Tibial artery (tissue), 4 donors: ENCODE measurements at places on chromosomes 1 and 21.

DNA sequence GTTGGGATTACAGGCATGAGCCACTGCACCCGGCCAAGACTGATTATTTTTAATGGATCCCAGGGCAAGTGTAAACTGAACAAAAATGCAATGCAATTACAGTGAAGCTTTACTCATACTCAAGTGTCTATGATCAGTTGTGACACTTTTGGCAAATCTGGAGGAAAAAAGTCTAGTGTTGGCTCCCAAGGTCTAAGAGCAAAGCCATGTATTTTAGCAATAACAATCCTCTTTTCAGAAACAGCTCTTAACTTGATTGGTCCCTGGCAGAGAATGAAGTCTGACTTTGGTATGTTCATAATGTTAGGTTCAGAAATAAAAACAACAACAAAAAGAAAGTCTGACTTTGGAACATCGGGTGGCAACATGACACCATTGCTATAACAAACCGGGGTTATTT lies 40.2 kb upstream of the C1orf53 start:
- no peaks in the 10 kb centered on the region for H3K4me1 ChIP-seq
- no peak for DNase-seq
- H3K27me3 ChIP-seq, result no peaks in the 10 kb centered on the region
- H3K4me3 ChIP-seq, result no peak overlapping the region

GRCh38 chr1:153541641-153542590 lies 1.2 kb upstream of the S100A5 start:
- peak; percentile 18 for DNase-seq
- H3K27me3 ChIP-seq, result no peaks in the 10 kb centered on the region
- H3K4me1 ChIP-seq, result peaks cover 59% of the 10 kb centered on the region
- no peaks in the 10 kb centered on the region for H3K36me3 ChIP-seq
- H3K27ac ChIP-seq, result peak overlapping the region; percentile 78

GRCh38 chr21:26115899-26116298 lies 54.7 kb downstream of the APP start:
- no peaks in the 10 kb centered on the region for H3K36me3 ChIP-seq
- H3K4me1 ChIP-seq, result peaks cover 7% of the 10 kb centered on the region
- H3K27ac ChIP-seq, result no peak overlapping the region
- H3K4me3 ChIP-seq, result no peak overlapping the region

- H3K4me3 ChIP-seq, result no peak overlapping the region
- H3K27me3 ChIP-seq, result peaks cover 32% of the 10 kb centered on the region
- no peaks in the 10 kb centered on the region for H3K4me1 ChIP-seq
- H3K36me3 ChIP-seq, result no peaks in the 10 kb centered on the region
- no peak overlapping the region for H3K27ac ChIP-seq
Measured at GRCh38 chr1:3993619-3994375, 93.7 kb upstream of the C1orf174 start.

GRCh38 chr1:233603478-233603877 lies 10.4 kb upstream of the KCNK1 start:
- no peak overlapping the region for H3K27ac ChIP-seq
- no peak overlapping the region for H3K4me3 ChIP-seq
- no peaks in the 10 kb centered on the region for H3K36me3 ChIP-seq
- H3K4me1 ChIP-seq, result no peaks in the 10 kb centered on the region
- DNase-seq, result no peak

DNA sequence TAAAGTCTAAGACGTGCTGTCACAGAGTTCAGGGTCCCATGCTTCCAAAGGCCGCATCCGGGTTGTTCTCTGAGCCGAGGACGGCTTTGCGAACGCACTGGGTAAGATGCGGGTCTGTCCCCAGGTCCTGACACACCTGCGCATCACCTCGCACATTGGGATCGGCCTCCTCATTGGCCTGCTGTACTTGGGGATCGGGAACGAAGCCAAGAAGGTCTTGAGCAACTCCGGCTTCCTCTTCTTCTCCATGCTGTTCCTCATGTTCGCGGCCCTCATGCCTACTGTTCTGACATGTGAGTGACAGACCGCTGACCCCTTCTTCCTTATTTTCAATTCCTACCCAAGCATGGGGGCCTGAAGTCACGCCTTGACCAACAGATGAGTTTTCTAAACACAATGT lies 25.3 kb downstream of the TFF3 start:
- no peaks in the 10 kb centered on the region for H3K27me3 ChIP-seq
- H3K4me1 ChIP-seq, result no peaks in the 10 kb centered on the region
- H3K36me3 ChIP-seq, result peaks cover 58% of the 10 kb centered on the region
- peak; percentile 67 for DNase-seq
- H3K4me3 ChIP-seq, result no peak overlapping the region

DNA sequence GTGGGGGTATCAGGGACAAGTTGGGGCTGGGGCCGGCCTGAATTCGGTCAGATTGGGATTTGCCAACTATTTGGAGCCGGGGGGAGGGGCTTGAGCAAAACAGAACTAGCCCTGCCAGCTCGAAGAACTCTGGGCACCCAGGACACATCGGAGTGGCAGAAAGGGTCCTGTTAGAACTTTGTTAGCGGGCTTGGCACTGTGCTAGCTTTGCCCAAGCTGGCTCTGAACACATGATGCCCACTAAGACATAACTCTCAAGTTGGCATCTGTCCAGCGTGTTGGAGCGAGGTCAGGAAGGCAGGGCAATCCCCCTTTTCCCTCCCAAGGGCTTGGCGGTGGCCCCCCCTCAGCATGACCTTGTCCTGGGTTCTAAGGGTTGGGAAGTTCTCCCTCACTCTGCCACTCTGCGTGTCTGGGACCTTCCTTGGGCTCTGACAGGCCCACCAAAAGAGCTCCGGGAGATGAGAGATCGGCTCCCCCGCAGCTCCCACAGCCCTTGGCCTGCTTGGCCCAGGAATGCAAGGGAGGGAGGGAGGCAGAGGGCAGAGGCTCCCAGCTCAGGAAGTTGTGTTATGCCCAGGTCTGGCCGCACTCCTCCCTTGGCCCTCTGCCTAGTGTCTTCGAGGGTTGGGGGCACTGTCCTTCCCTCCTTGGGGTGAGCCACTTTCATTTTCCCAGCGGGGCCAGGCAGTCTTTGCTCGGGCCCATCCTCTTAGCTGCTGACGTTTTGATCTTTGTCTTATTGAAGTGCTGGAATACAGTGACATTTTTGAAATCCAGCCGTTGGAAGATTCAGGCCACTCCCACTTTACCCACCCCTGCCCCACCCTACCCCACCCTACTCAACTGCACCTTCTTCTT lies 1.2 kb downstream of the LMNA start:
- H3K27ac ChIP-seq, result peak overlapping the region; percentile 99
- peaks cover 37% of the 10 kb centered on the region for H3K4me1 ChIP-seq
- H3K27me3 ChIP-seq, result no peaks in the 10 kb centered on the region

GRCh38 chr1:228081578-228082213 lies 812 bp upstream of the ARF1 start:
- no peaks in the 10 kb centered on the region for H3K27me3 ChIP-seq
- peaks cover 3% of the 10 kb centered on the region for H3K36me3 ChIP-seq

DNA sequence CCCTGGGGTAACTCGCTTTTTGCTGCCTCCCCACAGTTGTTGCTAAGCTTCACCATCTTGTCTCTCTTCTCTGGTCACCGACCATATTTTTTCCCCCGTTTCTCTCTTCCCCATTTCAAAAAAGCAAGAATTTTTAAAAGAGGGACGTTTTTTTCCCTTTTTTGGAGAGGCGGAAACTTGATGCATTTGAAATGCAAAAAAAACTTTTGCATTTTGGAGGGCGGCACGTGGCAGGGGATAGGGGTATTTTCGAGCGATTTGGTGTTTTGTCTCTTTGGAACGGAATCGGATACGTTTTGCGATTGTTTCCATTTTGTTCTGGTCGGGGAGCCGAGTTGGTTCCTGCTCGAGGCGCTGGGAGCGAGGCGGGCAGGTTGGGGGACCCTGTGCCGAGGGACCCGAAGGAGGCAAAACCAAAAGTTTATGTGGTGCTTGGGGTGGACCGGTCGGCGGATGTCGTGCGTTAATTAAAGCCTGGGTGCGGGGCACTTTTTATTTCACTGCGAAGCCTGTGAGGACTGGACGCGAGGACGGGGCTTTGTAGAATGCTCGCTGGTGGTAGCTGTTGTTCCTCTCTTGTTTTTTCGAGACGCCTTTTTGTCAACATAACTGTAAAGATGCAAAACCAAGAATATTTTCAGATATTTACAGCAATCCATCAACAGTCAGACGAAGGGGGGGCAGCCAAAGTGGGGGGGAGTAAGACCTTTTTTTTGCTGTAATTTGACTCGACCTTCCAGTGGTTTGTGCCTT lies 884 bp downstream of the H3-3A start:
- DNase-seq, result peak; percentile 78
- H3K4me1 ChIP-seq, result peaks cover 22% of the 10 kb centered on the region
- no peaks in the 10 kb centered on the region for H3K27me3 ChIP-seq
- H3K27ac ChIP-seq, result peak overlapping the region; percentile 96
- peak overlapping the region; percentile 81 for H3K4me3 ChIP-seq

DNA sequence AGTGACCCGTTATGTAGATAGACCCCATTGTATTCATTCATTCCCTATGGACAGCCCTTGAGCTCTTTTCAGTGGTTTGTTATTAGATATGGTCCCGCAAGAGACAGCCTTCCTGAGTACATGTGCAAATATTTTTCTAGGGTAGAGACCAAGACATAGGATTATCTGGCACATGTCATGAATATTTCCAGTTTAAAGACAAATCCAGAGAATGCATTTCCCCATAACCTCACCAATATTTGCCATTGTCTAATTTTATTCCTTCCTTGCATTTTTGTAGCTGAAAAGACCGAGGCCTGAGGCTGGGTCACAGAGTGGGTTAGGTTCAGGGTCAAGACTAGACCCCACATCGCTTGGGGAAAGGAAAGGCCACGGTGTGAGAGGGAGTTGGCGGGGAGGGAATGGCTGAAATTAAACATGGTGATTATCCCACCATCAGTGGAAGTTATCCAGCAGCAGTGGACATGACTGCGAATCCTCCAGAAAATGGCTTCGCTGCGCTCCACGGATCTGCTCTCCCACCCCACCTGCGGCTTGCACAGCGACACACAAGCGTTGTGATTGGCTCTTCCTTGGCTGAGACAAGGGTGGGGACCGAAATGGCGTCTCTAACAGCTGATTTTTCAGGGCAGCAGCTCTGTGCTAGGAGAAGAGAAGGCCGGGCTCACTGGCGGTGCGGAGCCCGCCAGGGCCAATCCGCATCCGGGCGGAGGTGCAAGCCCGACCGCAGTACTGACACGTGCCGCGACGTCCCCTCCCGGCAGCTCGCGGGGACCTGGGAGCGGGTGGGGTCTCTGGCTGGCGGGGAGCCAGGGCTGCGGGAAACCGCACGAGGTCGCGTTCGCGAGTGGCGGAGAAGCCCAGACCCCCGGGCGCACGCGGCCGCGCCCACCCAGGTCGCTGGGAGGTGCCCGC lies 16.1 kb upstream of the STMN1 start:
- DNase-seq, result no peak
- H3K4me3 ChIP-seq, result peak overlapping the region; percentile 50
- peaks cover 6% of the 10 kb centered on the region for H3K27me3 ChIP-seq
- no peaks in the 10 kb centered on the region for H3K36me3 ChIP-seq
- H3K4me1 ChIP-seq, result peaks cover 16% of the 10 kb centered on the region

DNA sequence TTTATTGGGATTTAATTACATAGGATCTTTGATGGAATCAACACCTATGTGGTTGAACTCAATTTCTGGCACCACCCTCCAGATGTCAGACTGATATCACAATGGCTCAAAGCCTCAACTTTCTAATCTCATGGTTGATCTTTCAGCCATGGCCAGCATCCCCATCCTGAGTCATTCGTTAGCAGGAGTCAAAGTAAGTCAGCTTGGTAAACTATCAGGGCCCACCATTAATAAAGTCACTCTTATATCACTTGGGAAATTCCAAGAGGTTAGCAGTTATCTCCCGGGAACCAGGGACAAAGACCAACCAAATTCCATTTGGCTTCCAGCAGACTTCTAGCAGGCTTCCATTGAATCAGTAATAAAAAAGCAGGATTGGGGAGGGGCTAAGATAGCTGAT lies 50.7 kb upstream of the TNFSF4 start:
- H3K36me3 ChIP-seq, result no peaks in the 10 kb centered on the region
- no peak overlapping the region for H3K4me3 ChIP-seq
- H3K27me3 ChIP-seq, result no peaks in the 10 kb centered on the region
- no peak for DNase-seq
- no peaks in the 10 kb centered on the region for H3K4me1 ChIP-seq

DNA sequence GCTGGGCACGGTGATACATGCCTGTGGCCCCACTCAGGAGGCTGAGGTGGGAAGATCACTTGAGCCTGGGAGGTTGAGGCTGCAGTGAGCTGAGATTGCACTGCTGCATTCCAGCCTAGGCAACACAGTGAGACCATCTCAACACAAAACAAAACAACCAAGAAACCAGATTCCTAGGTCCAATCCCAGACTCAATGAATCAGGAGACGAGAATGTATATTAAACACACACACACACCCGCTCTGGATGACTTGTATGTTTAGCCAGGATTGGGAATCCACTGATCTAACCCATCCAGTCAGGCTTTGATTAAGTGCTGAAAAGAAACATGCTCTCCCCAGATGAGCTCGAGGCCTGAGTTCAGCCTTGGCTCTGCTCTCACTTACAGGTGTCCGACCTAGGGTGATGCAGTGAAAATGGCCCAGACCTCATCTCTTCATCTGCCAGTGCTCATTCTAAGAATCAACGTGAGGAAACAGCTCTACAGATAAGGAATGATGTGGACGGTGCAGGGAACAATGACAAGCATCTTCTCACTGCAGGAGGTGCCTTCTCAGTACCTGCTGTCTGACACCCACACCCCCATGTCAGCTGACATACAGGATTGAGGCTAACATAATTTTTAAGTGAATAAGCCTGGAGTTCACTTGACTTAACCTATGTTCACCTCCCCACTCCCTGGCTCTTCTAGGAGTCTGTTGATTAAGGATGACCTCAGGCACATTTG lies 15.3 kb upstream of the SRSF4 start:
- DNase-seq, result no peak
- H3K27me3 ChIP-seq, result no peaks in the 10 kb centered on the region
- no peak overlapping the region for H3K4me3 ChIP-seq
- peaks cover 26% of the 10 kb centered on the region for H3K36me3 ChIP-seq

DNA sequence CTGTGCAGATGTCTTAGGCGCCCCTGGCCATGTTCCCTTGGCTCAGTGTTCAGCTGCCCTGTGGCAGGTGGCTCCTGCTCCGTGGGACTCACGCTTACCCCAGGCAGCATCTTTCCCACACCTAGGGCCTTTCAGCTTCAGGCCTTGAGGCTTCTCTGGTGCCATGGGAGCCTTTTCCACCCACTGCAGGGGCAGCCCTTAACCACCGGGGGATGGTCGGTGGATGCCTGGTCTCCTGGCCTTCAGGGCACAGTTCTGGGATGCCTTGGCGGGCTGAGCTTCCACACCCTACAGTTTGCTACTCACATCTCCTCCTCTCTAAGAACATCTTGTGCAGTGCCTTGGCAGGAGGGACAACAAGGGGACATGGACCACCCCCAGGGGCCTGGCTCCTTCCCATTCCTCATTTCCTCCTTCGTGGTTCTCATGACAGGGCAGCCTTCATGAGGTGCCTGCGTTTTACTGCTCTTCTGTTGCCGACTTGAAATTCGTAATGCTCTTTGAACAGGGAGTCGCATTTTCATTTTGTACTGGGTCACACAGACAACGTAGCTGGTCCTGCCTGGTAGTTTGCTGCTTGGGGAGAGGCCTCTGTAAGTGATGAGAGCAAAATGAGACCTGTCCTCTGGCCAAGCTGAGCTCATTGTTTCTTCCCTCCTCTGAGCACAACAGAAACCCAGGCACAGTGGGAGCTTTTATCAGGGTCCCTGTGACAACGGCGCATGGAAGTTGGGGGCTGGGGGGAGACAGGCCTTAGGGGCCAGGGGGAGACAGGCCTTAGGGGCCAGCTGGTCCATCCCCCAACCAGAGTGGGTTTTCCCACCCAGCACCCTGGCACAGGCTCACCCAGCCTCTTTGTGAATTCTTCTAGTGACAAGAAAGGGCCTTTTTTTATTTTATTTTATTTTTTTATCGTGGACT lies 62.0 kb upstream of the NEK2 start:
- no peak for DNase-seq
- H3K27me3 ChIP-seq, result no peaks in the 10 kb centered on the region
- no peaks in the 10 kb centered on the region for H3K36me3 ChIP-seq
- H3K4me1 ChIP-seq, result peaks cover 4% of the 10 kb centered on the region
- no peak overlapping the region for H3K27ac ChIP-seq
- H3K4me3 ChIP-seq, result no peak overlapping the region
